ENCODE measurements at places on chromosomes 4 and X.

DNA sequence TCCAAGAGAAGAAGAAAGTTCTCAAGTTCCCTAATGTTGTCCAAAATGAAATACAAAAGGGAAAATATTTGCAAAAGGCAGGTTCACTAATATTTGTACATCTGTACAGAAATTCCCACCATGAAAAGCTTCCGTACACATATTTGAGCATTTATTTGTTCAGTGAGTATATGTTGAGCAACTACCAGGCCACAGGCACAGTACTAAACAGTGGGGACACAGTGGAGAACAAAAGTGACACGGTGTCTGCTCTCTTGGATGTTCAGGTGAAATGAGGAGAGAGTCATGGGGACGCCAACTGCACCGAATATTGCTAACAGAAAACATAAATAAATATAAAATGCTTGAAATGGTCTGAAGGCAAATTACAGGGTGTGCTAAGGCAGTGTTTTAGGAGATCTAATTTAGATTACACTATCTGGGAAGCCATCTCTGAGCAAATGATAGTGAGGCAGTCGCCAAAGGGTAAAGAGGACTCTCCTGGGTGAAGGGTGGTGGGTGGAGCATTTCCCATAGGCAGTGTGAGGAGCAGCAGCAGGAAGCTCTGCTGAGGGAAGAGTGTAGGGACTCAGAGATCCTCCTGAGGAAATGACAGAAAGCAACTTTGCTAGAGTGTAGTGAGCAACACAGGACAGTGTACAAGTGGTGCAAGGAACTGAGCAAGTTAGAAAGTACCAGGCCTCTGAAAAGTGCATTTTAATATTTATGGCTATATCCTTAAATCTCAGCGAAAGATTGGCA, 375.2 kb downstream of the GALNTL6 start:
- DNase-seq = no peak

DNA sequence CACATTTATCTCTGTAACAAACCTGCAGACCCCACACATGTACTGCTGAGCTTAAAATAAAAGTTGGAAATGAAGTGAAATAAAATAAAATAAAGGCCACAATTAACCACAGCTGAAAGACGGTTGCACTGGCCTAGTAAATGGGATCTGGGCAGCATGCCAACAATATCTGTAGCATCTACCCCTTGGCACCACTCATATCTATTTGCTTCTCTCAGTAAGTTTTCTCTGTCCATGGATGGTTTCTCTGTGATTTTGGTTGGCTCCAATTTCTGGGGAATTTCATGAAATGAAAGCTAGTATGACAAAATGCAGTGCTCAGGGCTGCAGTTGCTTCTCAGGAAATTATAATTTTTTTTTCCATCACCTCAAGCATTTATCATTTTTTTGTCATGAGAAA, 172.0 kb upstream of the IL15 start:
- DNase-seq = no peak

- DNase-seq = no peak
Measured at GRCh38 chr4:114494246-114494803, 104.3 kb upstream of the UGT8 start.

DNA sequence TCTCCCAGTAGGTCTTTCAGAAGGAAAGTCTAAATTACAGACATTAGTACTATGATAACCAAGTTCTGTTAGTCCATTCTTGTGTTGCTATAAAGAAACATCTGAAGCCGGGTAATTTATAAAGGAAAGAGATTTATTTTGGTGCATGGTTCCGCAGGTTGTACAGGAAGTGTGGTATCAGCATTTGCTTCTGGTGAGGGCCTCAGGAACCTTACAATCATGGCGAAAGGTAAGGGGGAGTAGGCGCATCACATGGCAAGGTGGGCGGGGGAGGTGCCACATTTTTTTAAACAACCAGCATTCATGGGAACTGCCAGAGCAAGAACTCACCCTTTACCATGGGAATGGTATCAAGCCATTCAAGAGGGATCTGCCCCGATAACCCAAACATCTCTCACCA, 26.2 kb upstream of the USP46 start:
- no peak for DNase-seq

DNA sequence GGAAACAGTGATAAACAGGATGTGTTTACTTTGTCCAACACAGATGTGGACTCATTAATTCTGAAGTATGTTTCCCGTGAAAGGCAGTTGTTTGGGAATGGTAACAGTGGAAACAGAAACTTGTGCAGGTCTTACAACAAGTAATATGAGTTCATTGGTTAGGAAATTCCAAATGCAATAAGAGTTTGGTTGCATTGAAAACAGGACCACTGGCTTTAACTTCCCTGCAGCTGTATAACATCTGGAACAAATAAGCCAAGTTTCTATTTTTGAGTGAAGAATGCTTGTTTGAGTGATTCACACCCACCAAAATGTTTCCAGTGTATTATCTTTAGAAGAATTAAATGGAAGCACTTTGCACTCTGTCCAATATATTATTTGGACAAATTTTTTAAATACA, 82.4 kb upstream of the BMP3 start:
- no peak for DNase-seq

- peak; percentile 10 for DNase-seq
Measured at GRCh38 chr4:4387531-4388310, 819 bp downstream of the NSG1 start.

GRCh38 chr4:183431614-183432013, 12.8 kb upstream of the CDKN2AIP start:
- DNase-seq = no peak

GRCh38 chr4:77493829-77494551, 111.6 kb upstream of the CXCL13 start:
- DNase-seq = no peak

- no peak for DNase-seq
Measured at GRCh38 chr4:173246719-173247118, 78.1 kb downstream of the GALNT7 start.

DNA sequence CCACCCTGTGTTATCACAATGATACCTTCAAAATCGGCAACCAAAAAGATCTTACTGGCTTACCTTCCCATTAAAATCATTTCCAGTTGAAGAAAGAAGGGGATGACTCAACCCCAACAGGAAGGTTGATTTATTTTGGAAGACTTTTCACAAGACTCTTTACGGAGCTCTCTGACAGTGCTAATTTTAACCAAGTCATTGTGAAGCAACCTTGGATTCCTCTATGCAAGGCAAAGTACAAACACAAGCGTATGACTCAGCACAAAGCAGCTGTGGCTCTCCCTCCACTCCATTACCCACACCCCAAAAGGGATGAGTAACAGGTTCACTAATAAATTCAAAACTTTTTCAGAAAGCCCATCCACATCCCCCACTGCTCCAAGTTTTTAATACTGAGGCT, 213.8 kb upstream of the FGF13 start:
- no peak for DNase-seq

- peak; percentile 28 for DNase-seq
Measured at GRCh38 chr4:52234561-52235440, 183.7 kb downstream of the SPATA18 start.

DNA sequence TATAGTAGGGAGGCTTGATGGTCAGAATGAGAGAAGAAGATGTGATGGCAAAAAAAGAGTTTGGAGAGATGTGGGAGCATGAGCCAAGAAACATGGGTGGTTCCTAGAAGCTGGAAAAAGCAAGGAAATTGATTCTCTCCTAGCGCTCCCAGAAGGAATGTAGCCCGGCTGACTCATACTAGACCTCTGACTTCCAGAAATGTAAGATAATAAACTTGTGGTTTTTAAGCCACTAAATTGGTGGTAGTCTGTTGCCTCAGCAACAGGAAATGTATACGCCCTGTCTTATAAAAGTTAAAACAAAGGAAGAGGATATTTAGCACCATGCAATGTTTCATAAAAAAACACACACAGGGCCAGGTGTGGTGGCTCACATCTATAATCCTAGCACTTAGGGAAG, 182.7 kb upstream of the PCDH7 start:
- DNase-seq = no peak

DNA sequence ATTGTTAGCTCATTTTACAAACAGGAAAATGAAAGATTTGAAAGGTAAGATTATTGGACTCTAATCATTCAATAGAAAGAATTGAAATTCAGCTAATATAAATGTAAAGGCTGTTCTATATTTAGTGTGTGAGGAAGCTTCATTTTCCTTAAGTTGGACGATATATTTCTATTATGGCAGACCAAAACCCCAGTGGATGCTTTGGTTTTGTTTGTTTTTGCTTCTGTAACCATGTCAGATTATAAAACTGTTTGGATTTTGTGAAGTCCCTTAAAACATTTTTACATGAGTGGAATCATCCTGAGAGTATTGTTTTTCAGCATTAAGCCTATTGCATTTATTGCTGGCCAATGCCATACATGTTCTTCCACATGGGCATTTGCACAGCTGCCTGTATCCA, 110.2 kb upstream of the ENPEP start:
- DNase-seq = no peak

DNA sequence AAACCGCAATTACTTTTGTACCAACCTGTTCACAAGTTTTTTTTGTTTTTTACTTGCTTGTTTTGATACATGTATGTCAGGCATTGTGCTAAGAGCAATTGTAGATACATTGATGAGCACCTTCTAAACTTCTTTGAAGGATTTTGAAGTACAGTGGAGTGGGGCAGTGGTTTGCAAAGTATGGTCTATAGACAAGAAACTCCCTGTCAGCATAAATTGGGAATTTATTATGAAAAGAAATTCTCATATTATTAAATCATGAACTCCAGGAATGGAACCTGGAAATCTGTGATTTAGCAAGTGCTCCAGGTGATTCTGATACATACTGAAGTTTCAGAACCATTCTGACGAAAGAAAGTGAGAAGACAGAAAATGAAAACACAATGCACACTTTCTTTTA, 733.4 kb downstream of the C4orf33 start:
- DNase-seq = no peak

- no peak for DNase-seq
Measured at GRCh38 chr4:7941111-7941964, 1.7 kb upstream of the AFAP1 start.

DNA sequence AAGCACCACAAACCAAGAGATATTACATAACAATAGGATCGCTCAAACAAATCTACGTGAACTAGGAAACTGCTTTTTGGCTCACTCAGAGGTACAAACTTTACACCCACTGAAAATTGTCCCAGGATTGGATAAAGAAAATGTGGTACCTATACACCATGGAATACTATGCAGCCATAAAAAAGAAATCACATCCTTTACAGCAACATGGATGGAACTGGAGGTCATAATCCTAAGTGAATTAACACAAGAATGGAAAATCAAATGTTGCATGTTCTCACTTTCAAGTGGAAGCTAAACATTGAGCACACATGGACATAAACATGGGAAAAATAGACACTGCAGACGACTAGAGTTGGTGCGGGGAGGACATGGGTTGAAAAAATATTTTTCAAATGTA, 207.8 kb downstream of the CBR4 start:
- no peak for DNase-seq

- no peak for DNase-seq
Measured at GRCh38 chr4:156568484-156568883, 403.1 kb downstream of the PDGFC start.

GRCh38 chrX:51614353-51615012, 4.2 kb downstream of the CENPVL3 start:
- DNase-seq = no peak

GRCh38 chr4:94519925-94520789, 68.4 kb downstream of the PDLIM5 start:
- DNase-seq = no peak

GRCh38 chrX:111035256-111035655, 60.7 kb upstream of the PAK3 start:
- no peak for DNase-seq

- no peak for DNase-seq
Measured at GRCh38 chr4:172822331-172822730, 346.3 kb upstream of the GALNT7 start.

DNA sequence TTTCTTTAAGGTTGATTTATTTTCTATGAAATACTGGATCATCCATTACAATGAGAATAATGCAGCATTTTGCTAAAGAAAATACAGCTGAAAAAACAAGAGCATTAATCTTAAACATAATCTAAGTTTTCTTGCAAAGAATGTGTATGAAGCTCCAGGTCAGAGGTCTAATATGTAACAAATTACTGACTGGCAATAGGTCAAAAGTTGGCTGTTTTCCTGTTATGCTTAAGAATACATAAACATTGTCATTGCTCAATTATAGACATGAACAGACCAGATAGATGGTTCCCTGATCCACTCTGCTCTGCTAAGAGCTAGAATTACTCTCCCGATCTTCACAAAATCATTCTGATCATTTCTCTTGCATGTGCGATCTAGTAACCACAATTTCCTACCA, 718.6 kb downstream of the PDHA2 start:
- DNase-seq = no peak

DNA sequence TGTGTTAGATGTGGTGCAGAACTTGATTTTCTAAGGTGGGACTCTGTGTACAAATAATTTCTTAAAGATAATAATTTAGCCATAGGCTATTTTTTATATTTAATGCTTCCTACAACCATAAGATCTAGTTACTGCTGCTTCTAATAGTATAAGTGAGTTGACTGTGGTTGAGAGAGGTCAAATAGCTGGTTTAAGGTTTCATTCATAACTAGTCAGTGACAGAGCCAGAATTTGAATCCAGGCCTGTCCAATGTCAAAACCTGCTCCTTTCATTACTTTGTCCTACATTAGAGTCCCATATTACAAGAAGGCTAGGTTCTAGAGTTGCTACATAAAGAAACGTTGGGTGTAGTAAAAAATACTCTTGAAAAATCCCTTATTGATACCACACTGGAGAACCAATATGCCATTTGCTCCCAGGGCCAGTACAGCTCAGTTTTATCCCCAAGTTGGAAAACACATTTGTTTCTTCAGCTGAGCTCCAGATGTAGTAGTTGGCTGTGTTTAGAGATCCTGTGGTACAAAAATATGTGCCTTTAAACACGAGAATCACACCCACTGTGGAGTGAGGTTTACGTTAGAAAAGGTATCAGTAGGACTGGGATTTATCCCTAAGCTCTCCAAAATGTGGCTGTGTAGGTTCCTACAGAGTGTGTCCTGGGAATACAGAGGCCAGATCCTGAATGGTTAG, 84.3 kb downstream of the REPS2 start:
- DNase-seq = no peak

- no peak for DNase-seq
Measured at GRCh38 chr4:87209182-87209581, 11.2 kb downstream of the KLHL8 start.

DNA sequence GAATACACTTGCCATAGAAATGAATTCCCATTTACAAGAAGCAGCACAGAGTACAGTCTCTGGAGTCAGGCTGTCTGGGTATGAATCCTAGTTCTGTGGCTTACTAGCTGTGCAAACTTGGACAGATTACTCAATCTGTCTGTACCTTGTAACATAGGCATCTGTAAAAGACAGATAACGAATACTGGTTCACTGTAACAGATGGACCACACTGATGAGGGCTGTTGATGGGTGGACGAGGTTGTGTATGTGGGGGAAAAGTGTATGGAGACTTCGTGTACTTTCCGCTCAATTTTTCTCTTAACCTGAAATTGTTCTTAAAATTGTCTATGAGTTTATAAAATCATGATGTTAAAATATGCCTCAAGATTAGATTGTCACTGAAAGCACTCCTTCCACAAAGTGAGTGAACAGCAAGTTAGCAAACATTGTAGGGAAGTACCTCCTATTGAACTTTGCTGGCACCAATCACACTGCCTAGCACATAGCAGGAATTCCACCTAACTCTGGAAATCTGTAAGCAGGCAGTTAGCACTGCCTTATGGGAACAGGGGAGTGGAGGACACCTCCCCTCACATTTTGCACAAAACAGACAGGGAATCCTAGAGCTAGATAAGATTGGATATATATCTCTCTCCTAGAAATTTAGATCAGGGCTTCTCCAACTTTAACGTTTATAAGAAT, 6.5 kb upstream of the EXOSC9 start:
- DNase-seq = no peak

GRCh38 chr4:7390906-7391636, 43.7 kb downstream of the PSAPL1 start:
- no peak for DNase-seq

Data from DMS79 (cell line).